ENCODE measurements at places on chromosomes 2 and 18.

GRCh38 chr2:210195101-210195852, 24.1 kb upstream of the KANSL1L start:
- DNase-seq = peak; percentile 56

- DNase-seq = no peak
These were observed 654 bp upstream of the ASB1 start for GRCh38 chr2:238425979-238426567.

DNA sequence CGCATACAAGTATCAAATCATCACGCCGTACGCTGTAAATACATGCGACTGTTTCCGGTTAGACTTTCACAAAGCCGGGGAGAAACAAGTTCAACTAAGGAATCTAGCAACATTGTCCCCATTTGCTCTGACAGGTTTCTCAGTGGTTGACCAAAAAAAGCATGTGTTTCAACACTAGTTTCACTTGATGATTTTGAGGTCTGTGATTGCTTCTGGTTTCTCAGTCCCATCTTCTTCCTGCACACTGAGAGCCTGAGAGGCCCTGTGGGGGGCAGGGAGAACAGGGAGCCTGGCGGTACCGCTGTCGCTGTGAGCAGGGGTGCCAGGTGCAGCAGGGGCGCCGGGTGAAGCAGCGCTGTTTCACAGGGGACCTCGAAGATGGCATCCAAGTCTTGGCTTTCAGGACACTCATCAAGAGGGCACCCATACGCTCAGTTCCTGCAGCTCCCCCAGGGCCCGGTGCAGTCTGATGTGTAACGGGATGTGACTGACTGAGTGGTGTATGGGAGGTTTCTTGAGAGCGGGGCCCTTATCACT, 270.9 kb downstream of the TWIST2 start:
- DNase-seq = no peak

GRCh38 chr2:36371928-36372391, 16.4 kb downstream of the CRIM1 start:
- DNase-seq = no peak

GRCh38 chr2:152394326-152394725, 59.4 kb downstream of the FMNL2 start:
- DNase-seq = no peak

- DNase-seq = no peak
These were observed 351.4 kb upstream of the HS6ST1 start for GRCh38 chr2:128670066-128670465.

DNA sequence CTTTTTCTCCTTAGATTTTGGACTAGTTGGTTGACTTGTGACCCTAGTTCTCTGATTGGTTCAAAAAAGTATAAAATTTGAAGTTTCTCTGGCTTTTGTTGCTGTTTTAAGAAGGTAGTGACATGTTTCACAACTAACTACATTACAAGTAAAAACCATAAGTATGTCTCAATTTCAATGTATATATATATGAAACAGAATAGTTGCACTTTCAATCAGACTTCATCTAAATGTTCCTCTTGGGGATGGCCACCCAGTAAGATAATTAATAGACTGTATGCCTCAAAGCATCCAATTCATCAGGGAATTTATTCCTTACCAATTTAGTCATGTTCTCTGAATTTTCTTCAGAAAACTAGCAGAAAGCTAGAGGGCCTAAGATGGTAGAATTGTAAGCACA, 259.7 kb downstream of the RPRM start:
- DNase-seq = no peak

- no peak for DNase-seq
These were observed 109.9 kb upstream of the DTNA start for GRCh38 chr18:34600158-34600557.

DNA sequence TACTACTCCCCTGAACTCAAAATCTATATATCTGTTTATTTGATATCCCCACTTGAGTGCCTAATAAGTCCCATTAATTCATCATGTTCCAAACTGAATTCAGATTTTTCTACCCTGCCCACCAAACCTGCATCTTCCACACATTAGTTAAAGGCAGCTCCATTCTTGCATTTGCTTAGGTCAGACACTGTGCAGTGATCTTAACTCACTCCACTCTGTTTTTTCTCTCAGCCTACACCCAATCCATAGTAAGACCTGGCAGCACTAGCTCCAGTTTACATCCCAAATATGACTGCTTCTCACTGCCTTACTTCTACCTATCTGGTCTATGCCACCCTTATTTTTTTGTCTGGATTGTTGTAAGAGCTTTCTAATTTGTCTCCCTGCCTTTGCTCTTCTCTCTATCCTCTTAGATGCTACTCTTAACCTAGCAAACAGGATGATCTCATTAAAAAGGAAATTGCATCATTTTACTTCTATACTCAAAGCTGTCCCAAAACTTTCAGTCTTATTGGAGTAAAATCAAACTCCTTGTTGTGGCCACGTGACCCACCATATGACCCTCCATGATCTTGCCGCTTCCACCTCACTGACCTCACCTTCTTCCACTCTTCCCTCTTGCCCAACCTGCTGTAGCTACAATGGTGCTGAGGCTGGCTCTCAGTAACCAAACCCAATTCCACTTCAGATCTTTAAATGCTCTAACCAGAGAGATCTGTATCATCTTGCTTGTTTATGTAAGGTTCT, 274.9 kb upstream of the FANCL start:
- DNase-seq = no peak

- no peak for DNase-seq
These were observed 29.3 kb downstream of the NHEJ1 start for GRCh38 chr2:219131327-219131726.

DNA sequence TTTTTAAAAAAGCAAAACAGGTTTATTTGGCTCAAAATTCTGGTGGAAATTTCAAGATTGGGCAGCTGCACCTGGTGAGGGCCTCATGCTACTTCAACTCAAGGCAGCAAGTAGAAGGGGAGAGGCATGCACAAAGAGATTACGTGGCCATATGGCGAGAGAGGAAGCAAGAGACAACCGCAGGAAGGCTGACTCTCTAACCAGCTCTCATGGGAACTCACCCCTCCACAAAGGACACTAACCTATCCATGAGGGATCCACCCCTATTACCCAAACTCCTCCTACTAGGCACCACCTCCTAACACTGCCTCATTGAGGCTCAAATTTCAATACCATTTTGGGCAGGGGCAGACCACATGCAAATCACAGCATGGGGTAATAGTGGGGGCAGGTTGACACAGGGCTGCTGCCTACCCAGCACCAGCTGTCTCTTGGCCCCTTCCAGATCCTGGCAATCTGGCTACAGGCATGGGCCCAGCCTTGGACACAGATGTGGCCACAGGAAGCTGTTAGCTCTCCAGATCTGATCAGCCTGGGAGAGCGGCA, 2.0 kb upstream of the CAPN10 start:
- DNase-seq = no peak

GRCh38 chr18:45232061-45232460, 383.2 kb upstream of the SLC14A2 start:
- DNase-seq = no peak

GRCh38 chr2:86150502-86150901, 44.5 kb downstream of the PTCD3 start:
- DNase-seq = no peak

- DNase-seq = no peak
These were observed 328.3 kb downstream of the SOCS6 start for GRCh38 chr18:70617020-70617763.

GRCh38 chr2:29518010-29518409, 402.8 kb downstream of the CLIP4 start:
- DNase-seq = no peak

DNA sequence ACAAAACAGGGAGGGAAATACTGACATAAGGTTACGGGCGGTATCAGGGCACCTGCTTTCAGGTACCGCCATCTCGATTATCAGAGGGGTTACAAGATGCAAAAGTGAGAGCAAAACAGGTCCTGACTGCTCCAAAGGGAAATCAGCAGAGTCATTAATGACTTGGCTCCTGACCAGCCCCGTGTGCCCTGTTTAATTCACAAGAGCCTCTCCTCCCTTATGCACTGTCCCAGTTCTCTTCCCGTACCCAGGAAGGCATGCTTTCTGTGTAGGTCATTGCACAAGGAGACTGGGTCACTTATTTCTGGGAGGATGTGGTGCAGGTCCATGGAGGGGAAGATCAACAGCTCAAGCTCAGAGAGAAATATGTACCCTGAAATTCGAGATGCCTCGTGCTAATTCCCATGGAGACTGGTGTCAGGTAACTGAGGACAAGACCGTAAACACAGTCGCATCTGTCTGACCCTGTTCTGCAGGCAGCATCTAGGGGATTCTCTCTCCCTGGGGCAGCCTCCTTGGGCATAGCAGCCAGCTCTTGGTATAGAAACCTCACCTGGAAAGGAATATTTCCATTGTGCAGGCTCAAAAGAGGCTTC, 79.9 kb downstream of the HNRNPLL start:
- no peak for DNase-seq

DNA sequence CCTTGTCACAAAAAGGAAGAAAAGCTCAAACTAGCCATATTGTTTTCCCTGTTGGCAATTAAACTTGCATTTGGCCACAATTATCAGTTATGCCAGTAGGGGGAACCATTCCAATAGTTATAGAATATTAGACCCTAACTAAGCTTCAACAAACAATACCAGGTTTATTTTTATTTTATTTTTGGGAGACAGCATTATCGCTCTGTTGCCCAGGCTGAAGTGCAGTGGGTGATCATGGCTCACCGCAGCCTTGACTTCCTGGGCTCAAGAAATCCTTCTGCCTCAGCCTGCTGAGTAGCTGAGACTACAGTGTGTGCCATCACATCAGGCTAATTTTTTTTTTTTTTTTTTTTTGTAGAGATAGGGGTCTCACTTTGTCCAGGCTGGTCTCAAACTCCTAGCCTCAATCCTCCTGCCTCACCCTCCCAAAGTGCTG, 102.1 kb downstream of the ATAD2B start:
- DNase-seq = peak; percentile 34

GRCh38 chr2:2933426-2933825, 444.2 kb downstream of the EIPR1 start:
- no peak for DNase-seq

GRCh38 chr2:84866122-84866521, 14.8 kb downstream of the TRABD2A start:
- no peak for DNase-seq

GRCh38 chr18:28030458-28030857, 146.5 kb downstream of the CDH2 start:
- DNase-seq = no peak

DNA sequence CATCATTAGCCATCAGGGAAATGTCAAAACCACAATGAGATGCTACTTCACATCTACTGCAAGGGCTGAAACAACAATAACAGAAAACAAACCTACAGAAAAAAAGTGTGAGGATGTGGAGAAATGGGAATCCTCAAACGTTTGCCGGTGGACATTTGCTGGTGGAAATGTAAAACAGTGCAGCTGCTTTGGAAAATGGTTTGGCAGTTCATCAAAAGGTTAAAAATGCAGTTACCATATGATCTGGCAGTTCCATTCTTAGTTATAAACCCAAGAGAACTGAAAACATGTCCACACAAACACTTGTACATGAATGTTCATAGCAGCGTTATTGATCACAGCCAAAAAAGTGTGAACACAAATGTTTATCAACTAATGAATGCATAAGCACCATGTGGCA, 44.2 kb downstream of the PROC start:
- no peak for DNase-seq

DNA sequence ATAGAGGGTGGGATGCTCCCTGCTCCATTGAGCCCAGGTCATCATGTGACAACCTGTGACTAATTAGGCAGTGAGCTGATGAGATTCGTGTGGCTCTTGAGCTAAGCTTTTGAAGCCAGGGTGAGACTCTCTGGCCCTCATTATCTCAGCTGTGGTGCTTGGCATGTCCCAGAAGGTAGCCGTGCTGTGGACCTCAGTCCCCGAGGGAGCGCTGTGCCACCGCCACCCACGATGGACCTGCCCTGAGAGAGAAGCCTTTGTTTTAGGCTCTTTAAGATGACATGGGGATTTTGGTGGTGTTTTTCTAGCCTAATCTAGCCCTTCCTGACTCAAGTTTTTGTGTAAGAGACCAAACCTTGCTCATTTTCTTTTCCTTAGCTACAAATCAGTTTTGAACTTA, 66.4 kb downstream of the NEDD4L start:
- DNase-seq = no peak

DNA sequence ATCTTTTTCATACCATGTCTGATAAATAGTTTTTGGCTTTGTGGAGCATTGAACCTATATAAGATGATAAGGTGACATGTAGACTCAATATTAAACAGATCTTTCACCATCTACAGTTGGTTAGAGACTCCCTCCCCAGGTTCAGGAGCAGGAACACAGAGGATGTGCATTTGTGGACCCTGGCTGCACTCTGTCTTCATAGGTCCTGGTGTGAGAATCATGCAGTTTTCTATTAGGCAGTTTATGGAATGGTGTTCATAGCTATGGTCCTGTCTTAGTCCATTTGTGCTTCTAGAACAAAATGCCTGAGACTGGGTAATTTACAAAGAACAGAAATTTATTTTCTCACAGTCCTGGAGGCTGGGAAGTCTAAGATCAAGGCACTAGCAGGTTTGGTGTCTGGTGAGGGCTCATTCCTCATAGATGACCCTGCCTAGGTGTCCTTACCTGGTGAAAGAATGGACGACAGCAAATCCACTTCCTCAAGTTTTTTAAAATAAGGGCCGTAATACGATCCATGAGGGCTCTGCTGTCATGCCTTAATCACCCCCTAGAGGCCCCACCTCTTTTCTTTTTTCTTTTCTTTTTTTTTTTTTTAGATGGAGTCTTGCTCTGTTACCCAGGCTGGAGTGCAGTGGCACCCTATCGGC, 35.3 kb upstream of the FAM98A start:
- no peak for DNase-seq

GRCh38 chr2:172806493-172806892, 70.8 kb downstream of the RAPGEF4 start:
- peak; percentile 66 for DNase-seq

- no peak for DNase-seq
These were observed 136.5 kb upstream of the SP5 start for GRCh38 chr2:170578606-170579005.

DNA sequence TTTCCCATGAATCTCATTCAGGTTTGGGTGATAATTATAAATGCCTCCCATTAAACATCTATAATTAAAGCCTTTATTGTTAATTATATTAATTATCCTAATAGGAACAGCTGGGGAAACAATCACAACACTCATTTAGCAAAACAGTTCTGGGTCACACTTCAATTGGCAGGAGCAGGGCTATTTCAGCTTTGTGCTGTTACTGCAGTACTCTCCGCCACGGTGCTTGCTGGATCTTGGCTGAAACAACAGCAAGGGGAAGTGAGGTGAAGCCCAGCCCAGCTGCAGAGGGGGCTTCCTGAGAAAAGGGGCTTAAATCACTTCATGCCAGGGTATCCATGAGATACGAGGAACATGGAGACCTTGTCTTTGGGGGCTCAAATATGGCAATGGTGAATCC, 79.5 kb upstream of the SOX11 start:
- DNase-seq = no peak

GRCh38 chr2:124478761-124479160, 453.7 kb downstream of the CNTNAP5 start:
- DNase-seq = no peak

DNA sequence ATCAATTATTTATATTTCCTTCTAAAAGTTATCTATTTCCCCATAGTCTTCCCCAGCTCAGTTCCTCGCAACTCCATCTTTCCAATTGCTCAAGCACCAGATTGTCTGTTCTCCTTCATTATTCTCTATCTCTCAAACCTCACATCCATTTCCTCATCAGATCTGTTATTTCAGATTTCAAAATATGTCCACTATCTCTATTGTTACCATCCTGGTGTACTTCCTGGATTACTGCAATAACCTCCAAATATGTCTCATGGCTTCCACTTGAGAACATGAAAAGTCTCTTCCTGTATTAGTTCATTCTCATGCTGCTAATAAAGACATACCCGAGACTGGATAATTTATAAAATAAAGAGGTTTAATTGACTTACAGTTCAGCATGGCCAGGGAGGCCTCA, 641.7 kb upstream of the ZEB2 start:
- no peak for DNase-seq

GRCh38 chr2:200159357-200159707, 147.2 kb upstream of the SPATS2L start:
- no peak for DNase-seq

Measured in cerebellum (tissue), 4 donors.